Parietal lobe (tissue), 2 donors: ENCODE measurements at places on chromosomes 3 and 15. TPM values are rescaled to one million over a fixed set of nuclear protein-coding genes. Genes with fewer than 3 reads are reported as not detected.

The TMIE gene
- total RNA-seq, result 4.1 TPM

The INKA1 gene
- 13.5 TPM for total RNA-seq

The GHRL gene
- total RNA-seq, result not detected

The TMEM207 gene
- total RNA-seq, result not detected

The CMTM6 gene
- total RNA-seq, result 20.0 TPM

The PPIP5K1 gene
- total RNA-seq, result 99.2 TPM

The FAM81A gene
- total RNA-seq, result 58.2 TPM

The TGM5 gene
- not detected for total RNA-seq

The GUCA1C gene
- not detected for total RNA-seq

The ROBO1 gene
- 269 TPM for total RNA-seq

The CCR8 gene
- total RNA-seq, result not detected

The PLCB2 gene
- 6.9 TPM for total RNA-seq

The CRABP1 gene
- total RNA-seq, result 5.3 TPM

The EXD1 gene
- total RNA-seq, result 0.63 TPM

The GOLGA8H gene
- 1.3 TPM for total RNA-seq

The ITIH1 gene
- total RNA-seq, result not detected

The B3GALNT1 gene
- total RNA-seq, result 88.3 TPM

The RYR3 gene
- 48.8 TPM for total RNA-seq

The LRRIQ4 gene
- 0.63 TPM for total RNA-seq

The MEGF11 gene
- total RNA-seq, result 3.8 TPM

The STRA6 gene
- 3.1 TPM for total RNA-seq

The CRTC3 gene
- 41.6 TPM for total RNA-seq

The MSL2 gene
- total RNA-seq, result 38.5 TPM

The RETNLB gene
- total RNA-seq, result not detected

The BBX gene
- 44.8 TPM for total RNA-seq

The RLBP1 gene
- total RNA-seq, result 2.2 TPM

The TMEM45A gene
- 1.6 TPM for total RNA-seq

The CACNA2D3 gene
- 16.6 TPM for total RNA-seq

The TGM4 gene
- total RNA-seq, result not detected

The ROPN1 gene
- total RNA-seq, result not detected

The CCDC54 gene
- 1.6 TPM for total RNA-seq

The ATP13A4 gene
- total RNA-seq, result 22.2 TPM

The CA12 gene
- total RNA-seq, result 11.6 TPM

The CIDEC gene
- not detected for total RNA-seq

The SERINC4 gene
- total RNA-seq, result not detected

The DPPA4 gene
- 1.6 TPM for total RNA-seq

The COL8A1 gene
- total RNA-seq, result 0.31 TPM

The DUOXA2 gene
- not detected for total RNA-seq

The ANKUB1 gene
- total RNA-seq, result 0.63 TPM

The GLDN gene
- 2.2 TPM for total RNA-seq

The TP53BP1 gene
- total RNA-seq, result 258 TPM

The CYP8B1 gene
- total RNA-seq, result not detected

The KBTBD12 gene
- total RNA-seq, result 3.8 TPM

The FGD5 gene
- total RNA-seq, result 3.4 TPM

The CASR gene
- total RNA-seq, result 0.31 TPM
